Stimulated activated CD4-positive, alpha-beta T cell treated with anti-CD3 and anti-CD28 coated beads, TNF-alpha, amount 100 ng/mL, for 4 hours (primary cell): ENCODE measurements at places on chromosomes 1 and 21.

- no peak for DNase-seq
Measured at GRCh38 chr1:95614197-95614596, 380.2 kb downstream of the RWDD3 start.

DNA sequence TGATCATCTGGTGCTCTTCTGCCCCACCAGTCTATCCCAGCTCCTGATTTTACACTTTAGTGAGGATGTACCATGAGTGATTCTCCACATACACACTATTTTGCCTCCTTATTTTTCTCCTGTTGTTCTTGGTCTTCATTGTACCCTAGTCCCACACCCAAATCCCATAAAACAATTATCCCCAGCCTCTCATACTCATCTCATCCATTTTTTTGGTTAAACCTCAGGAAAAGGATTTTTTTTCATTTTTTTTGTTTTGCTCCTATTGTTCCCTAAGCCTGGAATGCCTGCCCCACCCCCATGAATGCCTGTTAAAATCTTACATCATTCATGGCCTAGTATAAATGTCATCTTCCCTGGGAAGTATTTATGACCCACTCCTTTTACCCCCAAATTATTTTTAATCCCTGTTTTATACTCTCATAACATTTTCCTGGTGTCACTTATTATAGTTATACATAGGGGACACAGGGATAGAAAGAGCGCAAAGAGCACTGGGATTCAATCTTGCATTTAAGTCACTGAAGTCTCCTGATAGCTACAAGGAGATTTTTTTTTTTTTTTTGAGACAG, 4.9 kb upstream of the LINGO4 start:
- no peak for DNase-seq

GRCh38 chr1:91912266-91912665, 26.3 kb upstream of the TGFBR3 start:
- no peak for DNase-seq

- peak; percentile 26 for DNase-seq
Measured at GRCh38 chr21:41877901-41878830, 978 bp downstream of the PRDM15 start.

DNA sequence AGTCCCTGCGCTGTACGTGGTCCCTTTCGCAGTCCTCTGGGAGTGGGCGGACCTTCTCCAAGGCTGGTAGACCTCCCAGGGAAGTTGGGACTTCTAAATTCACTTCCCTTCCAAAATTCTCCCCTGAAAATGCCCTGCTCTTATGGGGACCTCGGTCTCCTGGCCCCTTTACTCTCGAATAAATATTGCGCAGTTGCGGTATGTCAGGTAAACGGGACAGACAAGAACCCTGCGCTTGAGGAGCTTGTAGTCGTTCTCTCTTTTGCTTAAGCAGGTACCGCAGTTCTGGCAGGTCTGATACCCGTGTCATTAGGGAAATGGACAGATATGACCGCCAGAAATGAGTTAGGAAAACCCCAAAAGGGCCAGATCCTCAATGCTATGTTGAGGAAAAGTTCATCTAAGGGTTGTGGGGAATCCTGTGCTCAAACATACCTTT, 561 bp downstream of the KIF2C start:
- DNase-seq = no peak

GRCh38 chr1:158901623-158902022, 29.7 kb upstream of the PYHIN1 start:
- no peak for DNase-seq

- DNase-seq = no peak
Measured at GRCh38 chr1:59212706-59213105, 84.2 kb upstream of the FGGY start.

DNA sequence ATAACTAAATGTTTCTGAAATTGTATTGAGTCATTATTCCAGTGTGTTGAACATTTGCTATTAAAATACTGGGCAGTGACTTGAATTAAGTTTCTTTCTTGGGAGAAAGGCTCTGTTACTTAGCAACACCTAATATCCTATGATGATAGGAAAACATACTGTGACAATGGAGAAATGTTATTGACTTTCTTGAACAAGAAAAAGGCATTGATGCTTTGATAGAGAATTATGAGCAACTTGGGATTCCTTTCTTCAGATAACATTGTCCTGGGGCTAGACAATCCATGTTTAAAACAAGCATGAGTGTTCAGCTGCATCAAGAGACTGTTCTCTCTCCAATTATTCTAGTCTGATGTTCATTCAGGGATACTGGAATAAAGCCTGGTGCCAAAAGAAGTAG, 215.9 kb upstream of the L1TD1 start:
- no peak for DNase-seq

DNA sequence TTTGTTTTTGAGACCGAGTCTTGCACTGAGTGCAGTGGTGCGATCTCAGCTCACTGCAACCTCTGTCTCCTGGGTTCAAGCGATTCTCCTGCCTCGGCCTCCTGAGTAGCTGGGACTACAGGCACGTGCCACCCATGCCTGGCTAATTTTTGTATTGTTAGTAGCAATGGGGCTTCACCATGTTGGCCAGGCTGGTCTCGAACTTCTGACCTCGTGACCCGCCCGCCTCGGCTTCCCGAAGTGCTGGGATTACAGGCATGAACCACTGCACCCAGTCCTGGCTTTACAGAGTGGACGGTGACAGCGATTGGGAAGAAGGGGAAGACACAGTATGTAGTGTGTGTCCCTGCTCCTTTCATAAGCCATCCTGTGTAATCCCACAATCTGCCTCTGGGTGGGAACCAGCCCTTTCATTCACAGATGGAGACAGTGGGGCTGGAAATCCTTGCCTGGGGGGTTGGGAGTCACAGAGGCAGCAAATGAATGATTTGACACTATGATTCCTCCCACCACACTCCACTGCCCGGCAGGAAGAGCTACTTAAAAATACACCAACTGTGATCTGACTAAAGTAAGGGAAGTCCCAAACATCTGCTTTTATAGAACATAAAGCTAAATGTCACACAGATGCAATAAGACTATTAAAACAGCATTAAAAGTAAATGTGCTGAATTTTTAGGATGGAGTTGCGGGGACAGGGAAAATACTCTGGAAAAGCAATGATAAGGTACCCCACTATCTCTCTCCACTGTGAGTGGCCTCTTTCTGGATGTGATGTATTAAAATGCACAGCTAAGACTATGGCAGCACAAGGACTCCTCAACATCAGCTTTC, 4.5 kb downstream of the PARP1 start:
- DNase-seq = no peak

GRCh38 chr1:22351768-22352080, 99.9 kb upstream of the ZBTB40 start:
- no peak for DNase-seq

DNA sequence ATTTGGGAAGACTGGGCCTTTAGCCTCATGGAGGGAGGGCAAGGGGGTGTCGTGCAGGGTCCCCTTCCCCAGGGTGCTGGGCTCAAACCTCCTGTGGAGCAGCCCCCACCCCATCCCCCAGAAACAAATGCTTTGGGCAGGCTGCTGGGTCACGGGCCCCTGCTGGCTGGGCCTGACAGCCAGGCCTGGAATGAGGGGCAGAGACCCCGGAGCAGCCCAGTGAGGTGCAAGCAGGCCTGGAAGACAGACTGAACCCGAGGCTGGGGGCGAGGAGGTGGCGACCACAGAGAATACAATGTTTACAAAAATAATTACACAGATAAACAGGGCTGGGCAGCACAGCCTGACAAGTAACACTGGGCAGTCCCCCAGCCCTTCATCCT, 5.3 kb downstream of the CCDC24 start:
- no peak for DNase-seq

DNA sequence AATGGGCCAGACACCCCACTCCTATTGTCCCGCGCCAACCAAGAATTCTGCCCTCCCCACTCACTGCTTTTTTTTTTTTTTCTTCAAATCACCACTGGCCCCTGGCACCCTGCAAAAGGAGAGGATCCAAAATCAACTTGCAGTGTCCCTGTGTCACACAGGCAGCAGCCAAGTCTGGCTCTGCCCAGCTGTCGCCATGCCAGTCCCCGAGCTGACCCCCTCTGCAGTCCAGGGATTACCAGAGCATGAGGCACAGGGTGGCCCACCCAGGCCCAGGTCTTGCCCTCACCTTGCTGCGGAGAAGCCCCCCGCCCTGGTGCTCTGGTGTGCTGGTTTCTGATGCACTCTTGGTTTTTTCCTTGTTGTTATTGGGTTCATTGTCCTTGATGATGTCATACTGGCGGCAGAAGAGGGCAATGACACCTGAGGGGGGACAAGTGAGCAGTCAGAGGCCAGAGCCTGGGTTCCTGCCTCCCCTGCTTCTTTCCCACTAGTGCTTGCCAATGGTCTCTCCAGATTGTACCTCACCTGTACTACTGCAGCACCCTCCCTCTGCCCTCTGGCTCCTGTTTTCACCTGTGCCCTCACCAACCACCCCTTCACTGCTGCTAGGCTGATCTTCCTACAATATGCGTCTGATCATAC, 6.2 kb downstream of the FNDC5 start:
- DNase-seq = no peak

GRCh38 chr1:109024646-109025045, 17.3 kb downstream of the WDR47 start:
- DNase-seq = no peak

GRCh38 chr1:53552981-53553733, 94.0 kb downstream of the DMRTB1 start:
- no peak for DNase-seq

- no peak for DNase-seq
Measured at GRCh38 chr1:222926566-222926965, 111.7 kb downstream of the DISP1 start.

DNA sequence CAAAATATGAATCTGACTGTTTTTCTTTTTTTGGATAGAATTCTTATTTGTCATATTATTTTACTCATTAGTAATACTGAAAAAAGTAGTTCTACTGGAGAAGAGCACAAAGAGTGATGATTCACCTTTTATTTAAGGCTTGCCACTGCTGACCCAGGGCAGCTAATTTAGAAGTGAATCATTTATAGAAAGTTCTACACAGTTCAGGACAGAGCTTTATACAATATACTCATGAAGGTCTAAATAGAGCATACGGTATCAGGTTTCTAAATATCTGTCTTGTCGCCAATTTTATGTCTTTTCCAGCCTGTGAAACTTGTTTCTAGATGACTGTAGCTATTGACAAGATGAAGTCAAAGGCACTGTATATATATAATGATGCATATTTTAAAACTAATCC, 25.0 kb downstream of the GIPC2 start:
- DNase-seq = no peak

DNA sequence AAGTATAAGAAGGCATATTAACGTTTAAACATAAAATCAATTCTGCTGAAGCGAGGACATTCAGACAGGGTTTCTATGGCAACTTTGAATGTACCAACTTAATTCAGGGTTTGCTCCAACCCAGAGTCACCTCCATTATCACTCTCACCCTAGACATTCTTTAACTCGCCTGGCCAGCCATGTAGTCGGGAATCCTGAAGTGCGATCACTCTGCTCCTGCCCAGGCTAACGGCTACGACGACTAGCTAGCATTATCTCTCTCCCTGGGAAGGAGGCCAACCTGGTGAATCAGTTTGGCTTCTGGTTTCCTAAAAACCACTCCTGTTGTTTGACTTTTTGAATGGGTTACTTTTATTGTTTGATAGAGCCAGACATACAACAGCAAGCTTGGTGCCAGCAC, 38.9 kb upstream of the ZBTB18 start:
- no peak for DNase-seq

DNA sequence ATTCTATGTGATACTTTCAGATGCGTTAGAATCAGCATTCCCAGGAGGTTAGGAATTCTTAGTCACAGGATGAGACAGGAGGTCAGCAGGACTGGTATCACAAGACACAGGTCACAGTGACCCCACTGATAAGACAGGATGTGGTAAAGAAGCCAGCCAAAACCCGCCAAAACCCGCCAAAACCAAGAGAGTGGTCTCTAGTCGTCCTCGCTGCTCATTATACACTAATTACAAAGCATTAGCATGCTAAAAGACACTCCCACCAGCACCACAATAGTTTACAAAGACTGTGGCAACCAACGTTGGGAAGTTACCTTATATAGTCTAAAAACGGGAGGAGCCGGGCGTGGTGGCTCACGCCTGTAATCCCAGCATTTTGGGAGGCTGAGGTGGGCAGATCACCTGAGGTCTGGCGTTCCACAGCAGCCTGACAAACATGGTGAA, 13.9 kb upstream of the ACTA1 start:
- no peak for DNase-seq

DNA sequence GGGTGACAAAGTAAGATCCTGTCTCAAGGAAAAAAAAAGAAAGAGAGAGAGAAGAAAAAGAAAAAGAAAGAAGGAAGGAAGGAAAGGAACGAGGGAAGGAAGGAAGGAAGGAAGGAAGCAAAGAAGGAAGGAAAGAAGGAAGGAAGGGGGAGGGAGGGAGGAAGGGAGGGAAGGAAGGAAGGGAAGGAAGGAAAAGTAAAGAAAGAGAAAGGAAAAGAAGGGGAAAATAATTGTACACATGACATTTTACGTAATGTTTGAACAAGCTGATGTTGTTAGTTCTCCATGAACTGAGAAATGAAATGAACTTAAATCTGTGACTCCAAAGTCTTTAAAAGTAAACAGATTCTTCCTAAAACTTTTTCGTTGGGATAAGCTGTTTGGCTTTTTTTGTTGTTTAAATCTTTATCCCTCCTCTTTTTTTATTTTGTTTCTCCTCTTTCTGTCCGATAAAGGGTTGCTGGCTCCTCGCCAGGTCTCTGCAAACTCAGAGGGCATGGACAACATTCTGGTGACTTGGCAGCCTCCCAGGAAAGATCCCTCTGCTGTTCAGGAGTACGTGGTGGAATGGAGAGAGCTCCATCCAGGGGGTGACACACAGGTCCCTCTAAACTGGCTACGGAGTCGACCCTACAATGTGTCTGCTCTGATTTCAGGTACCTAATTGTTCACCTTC, 59.8 kb downstream of the IL12RB2 start:
- DNase-seq = no peak

- no peak for DNase-seq
Measured at GRCh38 chr1:242890192-242890741, 364.8 kb downstream of the CEP170 start.

GRCh38 chr21:33115631-33116510, 45.9 kb downstream of the OLIG1 start:
- DNase-seq = no peak

GRCh38 chr1:241834733-241835377, 13.1 kb upstream of the EXO1 start:
- DNase-seq = no peak

DNA sequence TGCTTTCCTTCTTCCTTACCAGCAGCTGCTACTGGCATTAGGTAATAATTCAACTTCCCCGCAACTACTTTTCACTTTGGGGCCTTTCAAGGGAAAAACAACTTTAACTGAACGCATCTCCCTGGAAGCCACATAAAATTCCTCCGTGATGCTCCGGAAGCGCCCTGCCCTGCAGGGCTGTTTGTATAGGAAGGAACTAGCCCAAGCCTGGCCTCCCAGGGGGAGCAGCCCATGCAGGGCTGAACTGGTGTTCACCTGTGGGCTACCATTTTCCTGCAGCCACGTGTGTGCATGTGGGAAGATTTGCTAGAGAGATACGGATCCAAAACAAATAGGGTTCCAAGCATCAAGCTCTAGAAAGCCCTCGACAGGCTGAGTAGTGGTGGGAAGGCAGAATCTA, 14.4 kb downstream of the CLDN14 start:
- DNase-seq = no peak
